ENCODE measurements at places on chromosomes 7 and 10.

DNA sequence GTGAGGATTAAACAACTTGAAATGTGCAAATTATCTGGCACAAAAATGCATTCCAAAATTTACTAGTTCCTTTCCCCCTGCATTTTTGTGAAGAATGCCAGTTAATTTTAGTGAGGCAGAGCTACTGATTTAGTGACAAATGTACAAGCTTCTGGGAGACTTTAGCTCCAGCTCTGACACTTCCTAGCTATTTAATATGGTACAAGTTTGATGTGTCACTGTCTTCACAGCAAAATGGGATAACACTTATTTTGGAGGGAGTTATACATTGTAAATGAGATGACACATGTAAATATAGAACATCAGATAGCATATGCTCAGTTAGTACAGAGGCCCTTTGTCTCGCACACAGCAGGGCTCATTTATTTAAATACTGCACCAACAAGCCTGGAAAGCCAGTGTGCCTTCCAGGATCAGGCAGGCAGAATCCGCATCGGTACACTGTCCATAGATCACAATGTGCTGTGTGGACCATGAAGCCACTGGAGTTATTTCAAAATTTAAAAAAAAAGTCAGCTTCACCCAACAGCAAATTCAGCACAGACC is 48.7 kb downstream of the ELMO1 start:
- DNase-seq = no peak

- no peak for DNase-seq
Observed at GRCh38 chr7:7159063-7159658, 23.2 kb upstream of the C1GALT1 start.

DNA sequence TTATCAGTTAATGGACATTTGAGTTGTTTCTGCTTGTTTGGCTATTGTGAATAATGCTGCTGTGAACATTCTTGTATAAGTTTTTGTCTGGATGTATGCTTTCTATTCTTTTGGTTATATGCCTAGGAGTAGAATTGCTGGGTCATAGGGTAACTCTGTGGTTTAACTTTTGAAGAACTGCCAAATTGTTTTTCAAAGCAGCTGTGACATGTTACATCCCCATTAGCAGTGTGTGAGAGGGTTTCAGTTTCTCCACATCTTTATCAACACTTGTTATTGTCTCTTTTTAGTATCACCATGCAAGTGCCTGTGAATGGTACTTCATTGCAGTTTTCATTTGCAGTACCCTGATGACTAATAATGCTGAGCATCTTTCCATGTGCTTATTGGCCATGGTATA is 2.1 kb upstream of the NDUFB8 start:
- DNase-seq = no peak

- DNase-seq = no peak
Observed at GRCh38 chr7:156543699-156544598, 96.6 kb upstream of the RNF32 start.

DNA sequence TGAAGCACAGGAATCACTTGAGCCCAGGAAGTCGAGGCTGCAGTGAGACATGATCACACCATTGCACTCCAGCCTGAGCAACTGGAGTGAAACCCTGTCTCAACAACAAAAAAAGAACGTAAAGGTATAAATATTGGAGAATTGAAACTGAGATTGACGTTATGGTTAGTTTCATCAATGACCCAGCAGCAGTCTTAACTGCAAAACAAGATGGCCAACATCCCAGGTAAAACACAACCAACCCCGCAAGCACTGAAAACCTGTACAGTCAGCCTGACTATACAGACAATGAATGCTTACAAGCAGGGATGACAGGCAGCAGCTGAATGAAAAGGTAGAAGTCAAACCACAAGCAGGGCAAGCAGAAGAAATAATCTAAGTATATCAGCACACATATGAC is 34.7 kb downstream of the WAPL start:
- no peak for DNase-seq

DNA sequence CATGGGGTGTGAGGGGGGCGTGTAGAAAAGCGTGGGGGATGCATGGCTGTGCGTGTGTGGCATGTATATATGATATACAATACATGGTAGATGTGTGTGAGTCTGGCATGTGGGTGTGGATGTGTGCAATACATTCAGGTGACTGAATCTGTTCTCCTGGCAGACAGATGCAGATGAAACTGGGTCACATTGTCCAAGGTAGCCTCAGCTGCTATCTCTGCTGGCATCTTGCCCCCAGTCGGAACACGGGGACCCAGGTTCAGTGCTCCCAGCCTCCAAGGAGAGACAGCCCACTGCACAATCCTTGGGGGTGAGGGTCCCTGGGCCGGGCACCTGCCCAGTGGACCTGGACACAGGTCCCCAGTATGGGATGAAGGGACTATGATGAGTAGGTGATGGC is 12.4 kb upstream of the SRRM3 start:
- DNase-seq = no peak

- DNase-seq = no peak
Observed at GRCh38 chr7:91835091-91835825, 45.2 kb downstream of the MTERF1 start.

GRCh38 chr7:73921623-73922528 is 60.9 kb downstream of the TMEM270 start:
- DNase-seq = no peak

- peak; percentile 66 for DNase-seq
Observed at GRCh38 chr7:98733036-98733435, 116.0 kb downstream of the NPTX2 start.

DNA sequence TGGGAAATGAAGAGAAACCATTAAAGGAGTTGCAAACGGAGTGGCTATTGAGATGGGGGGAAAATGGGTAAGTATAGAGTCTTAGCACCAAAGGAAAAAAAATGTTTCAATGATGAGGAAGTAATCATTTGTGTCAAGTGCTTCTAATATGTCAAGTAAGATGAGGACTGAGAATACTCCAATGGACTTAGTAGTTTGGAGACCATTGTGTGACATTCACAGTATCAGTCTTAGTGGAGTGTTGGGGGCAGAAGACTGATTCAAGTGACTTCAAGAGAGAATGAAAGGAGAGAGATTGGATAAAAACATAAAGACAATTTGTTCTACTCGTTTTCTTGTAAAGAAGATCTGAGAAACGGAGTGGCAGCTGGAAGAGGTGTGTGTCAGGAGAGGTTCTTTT is 88.6 kb upstream of the ARID5B start:
- DNase-seq = no peak

DNA sequence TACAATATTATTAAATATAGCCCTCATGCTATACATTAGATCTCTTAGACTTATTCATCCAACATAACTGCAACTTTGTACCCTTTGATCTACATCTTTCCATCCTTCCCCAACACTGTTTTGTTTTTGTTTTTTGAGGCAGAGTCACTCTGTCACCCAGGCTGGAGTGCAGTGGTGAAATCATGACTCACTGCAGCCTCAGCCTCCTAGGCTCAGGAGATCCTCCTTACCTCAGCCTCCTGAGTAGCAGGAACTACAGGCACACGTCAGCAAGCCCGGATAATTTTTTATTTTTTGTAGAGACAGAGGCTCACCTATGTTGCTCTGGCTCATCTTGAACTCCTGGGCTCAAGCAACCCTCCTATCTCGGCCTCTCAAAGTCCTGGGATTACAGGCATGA is 53.3 kb downstream of the NT5C2 start:
- DNase-seq = no peak

GRCh38 chr10:22679608-22680007 is 34.8 kb downstream of the PIP4K2A start:
- DNase-seq = no peak

DNA sequence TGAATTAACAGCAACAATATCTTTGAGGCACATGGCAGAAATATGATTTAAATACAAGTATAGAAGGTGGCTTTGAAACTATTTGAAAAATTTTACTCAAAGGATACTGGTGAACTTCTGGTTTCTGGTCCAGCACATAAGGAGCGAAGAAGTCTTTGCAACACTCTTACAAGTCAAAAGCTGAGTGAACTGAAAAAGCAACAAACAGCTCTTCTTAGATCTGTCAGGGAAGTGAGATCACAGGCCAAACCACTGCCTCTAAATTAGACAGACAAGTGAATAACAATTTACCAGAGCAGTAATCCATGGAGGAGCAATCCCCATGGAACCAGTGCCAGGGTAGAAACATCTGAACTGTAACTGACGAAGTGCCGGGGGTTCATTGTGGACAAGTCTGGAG is 9.6 kb upstream of the VWC2 start:
- DNase-seq = no peak

DNA sequence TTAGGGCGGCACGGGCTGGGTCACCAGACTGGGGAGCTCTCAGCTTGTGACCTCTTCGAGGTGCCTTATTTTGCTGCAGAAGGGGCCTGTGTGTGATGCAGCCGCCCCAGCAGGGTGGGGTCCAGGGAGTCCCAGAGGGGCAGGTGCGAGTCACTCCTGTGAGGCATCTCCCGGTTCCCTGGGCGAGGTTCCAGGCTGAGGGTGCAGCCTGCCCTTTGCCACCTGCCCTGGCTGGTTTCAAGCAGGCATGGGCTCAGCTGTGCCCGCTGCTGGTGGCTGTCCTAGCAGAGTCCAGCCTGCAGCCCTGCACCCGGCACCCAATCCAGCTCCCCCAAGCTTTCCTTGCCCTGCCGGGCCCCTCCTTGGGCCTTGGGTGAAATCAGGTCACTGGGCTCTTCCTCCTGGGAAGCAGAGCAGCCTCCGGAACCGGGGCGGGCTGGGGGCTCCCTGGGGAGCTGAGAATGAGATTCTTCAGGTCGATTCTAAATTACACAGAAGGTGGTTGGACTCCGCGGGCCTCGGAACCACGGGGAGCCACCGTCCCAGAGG is 64.8 kb downstream of the PWWP2B start:
- no peak for DNase-seq

- no peak for DNase-seq
Observed at GRCh38 chr10:1674501-1674900, 62.8 kb downstream of the ADARB2 start.

- no peak for DNase-seq
Observed at GRCh38 chr10:129678186-129678585, 211.1 kb downstream of the MGMT start.

- DNase-seq = no peak
Observed at GRCh38 chr7:30933124-30933974, 21.7 kb downstream of the AQP1 start.

DNA sequence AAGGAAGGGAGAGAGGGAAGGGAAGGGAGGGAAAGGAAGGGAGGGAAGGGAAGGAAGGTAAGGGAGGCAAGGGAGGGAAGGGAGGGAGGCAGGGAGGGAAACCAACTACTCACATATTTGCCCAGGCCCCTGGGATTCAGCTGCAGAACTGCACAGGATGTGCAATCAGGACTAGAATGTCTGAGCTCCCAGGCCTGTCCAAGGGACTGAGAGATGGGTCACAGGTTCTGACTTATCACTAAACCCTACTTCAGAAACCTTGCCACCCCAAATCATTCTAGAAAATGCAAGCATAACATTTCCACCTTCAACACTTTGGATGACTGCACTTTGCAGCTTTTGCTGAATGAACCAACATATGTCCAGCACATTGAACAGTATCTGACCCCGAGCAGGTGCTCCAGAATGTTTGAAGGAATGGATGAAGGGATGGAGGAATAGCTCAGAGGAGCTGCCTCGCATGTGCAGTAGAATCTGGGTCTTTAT is 245.3 kb downstream of the KCNMA1 start:
- DNase-seq = no peak
